ENCODE measurements at places on chromosomes 5 and 9.

DNA sequence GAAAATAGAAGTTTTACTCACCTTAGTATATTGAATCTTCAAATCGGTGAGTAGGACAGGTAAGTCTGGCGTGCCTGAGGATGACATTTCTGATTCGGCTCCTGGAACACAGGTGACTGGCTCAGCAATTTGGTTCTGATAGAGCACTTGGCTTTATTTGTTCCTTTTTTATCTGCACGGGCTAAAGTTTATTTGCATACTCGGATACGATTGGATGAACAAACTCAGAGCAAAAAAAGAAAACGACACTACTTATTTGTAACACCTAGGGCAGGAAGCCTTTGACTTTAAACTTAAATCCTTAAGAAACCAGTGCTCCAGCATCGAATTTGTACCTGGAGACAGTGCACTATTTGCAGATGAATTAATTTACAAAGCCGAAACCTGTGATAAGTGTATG lies at the start of gene ALDH1A1:
TSS of gene ALDH1A1 (minus strand) at position 140 of the 400 bp plus-strand sequence. CDS start at position 87, 53 bp downstream.
- DNase-seq: peak; percentile 16

GRCh38 chr5:104951829-104952228 lies 1389.2 kb upstream of the NUDT12 start:
- no peak for DNase-seq

GRCh38 chr9:89109666-89110065 lies 69.0 kb downstream of the SHC3 start:
- no peak for DNase-seq

GRCh38 chr5:123178683-123179082 lies 89.6 kb downstream of the PRDM6 start:
- DNase-seq: no peak

DNA sequence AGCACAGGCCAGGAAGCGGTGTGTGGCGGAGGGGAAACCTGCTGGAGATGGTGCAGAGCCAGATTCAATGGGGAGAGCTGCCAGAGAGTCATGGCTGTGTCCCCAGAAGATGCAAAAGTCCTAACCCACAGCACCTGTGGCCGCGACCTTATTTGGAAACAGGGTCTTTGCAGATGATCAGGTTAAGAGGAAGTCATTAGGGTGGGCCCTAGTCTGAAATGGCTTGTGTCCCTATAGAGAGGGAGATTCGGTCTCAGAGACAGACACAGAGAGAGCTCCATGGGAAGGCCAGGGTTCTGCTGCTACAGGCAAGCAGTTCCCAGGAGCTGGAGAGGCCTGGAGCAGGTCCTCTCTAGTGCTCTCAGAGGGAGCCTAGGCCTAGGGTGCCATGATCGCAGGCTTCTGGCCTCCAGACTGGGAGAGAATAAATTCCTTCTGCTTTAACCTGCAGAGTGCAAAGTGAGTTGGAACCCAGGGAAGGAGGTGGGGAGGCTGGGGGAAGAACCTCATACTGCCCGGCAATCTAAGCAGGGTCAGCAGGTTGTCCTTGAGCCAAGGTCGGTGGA lies 1.9 kb upstream of the LPCAT1 start:
- DNase-seq: no peak

DNA sequence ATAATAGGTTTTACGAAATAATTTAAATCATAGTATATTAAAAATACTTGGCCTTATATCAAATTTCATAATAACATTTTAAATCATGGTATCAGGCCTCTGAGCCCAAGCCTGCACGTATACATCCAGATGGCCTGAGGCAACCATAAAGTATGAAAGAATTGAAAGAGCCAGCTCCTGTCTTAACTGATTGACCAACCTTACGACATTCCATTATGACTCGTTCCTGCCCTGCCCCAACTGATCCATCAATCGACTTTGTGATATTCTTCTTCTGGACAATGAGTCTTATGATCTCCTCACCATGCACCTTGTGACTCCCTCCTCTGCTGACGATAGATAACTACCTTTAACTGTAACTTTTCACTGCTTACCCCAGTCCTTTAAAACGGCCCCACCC lies 545.0 kb downstream of the MTRR start:
- DNase-seq: no peak

- DNase-seq: no peak
Observed at GRCh38 chr5:173751266-173751600, 134.8 kb upstream of the BOD1 start.

- no peak for DNase-seq
Observed at GRCh38 chr5:91312698-91313097, 70.4 kb downstream of the ARRDC3 start.

DNA sequence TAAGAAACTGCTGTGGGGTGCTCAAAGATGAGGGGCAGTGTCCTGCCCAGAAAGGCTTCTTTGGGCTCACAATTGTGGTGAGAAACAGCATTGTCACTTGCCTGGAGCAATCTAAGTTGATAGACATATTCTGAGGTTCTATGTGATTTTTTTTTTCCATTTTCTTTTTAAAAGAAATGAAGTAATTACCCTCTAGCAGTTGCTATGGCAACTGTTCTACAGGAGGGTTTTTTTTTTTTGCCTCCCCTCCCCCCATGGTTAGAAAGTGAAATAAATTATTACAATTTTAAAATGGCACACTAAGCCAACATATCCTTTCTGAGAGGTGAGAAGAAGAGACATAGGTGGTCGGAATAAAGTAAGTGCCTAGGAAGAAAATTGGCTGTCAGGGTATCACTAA lies 127.0 kb downstream of the UNC13B start:
- no peak for DNase-seq

DNA sequence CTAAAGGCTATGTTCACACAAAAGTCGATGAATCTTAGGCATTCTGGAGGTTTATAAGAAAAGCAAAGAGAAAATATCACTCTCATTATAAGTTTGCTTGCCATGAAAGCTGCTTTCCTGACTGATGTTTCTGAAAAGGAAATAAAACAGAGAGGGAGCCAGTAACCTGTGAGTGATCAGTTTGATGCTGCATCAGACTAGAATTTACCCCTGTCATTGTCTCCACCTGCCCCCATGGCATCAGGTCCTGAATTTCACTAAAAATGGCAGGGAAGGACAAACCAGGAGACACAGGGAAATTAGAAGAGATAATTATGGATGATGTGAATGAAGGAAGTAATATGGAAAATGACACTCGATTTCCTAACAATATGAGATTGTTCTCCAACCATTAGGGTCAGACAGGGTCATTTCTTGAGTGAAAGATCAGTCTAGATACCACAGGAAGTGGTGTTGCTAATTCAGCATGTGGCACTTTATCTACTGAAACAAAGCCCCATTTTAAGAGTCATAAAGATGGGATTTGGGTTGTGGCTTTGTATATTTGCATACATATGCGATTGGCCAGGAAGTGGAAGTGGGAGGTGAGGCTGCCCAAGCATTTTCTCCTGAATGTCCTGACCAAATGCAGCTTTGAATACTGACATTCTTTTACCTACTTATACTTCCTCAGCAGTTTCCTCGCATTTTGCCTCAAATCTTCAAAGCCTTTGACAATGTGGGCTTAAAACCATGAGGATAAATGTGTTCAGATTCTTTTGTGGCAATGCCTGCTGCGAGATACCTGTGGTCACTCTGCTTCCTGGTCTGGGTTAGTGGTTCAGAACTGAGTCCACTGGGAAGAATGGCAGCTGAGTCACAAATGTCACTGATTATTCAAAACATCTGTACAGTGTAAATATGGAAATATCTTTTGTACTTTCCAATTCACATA lies 29.7 kb downstream of the MEGF10 start:
- DNase-seq: peak; percentile 25

All from fibroblast of mammary gland (primary cell).